ENCODE measurements at places on chromosomes 1 and 21.

- no peak for DNase-seq
Measured at GRCh38 chr1:229229137-229229720, 41.7 kb upstream of the RAB4A start.

DNA sequence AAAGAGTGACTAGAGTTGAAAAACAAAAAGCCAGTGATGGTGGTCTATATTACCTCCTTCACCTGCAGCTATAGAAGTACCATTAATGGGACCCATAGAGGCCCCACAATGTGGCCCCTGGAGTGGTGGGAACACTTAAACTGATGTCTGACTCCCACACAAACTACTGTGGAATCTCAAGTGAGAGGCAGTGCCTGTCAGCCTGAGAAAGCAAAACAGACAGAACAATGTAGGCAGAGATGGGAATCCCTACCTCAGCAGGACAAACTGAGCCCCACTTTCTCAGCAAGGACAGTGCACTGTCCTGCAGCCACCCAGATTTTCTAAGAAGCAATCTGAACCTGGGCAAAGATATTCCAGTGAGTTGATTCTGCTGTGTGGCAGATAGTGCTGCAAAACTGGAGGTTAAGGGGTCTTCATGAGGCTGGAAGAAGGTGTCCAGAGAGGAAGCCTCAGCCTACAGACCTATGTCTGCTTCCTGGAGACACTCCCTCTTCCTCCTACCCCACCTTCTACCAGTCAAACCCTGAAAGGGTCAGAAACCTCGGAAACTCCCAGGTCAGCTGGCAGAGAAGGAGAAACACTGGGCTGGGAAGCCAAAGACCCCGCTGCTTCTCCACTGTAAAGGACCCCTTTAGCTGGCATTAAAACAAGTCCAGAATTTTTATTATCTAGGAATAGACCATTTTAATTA is 228.7 kb downstream of the C1orf94 start:
- no peak for DNase-seq

GRCh38 chr1:31954607-31955283 is 16.6 kb upstream of the PTP4A2 start:
- DNase-seq = peak; percentile 68

DNA sequence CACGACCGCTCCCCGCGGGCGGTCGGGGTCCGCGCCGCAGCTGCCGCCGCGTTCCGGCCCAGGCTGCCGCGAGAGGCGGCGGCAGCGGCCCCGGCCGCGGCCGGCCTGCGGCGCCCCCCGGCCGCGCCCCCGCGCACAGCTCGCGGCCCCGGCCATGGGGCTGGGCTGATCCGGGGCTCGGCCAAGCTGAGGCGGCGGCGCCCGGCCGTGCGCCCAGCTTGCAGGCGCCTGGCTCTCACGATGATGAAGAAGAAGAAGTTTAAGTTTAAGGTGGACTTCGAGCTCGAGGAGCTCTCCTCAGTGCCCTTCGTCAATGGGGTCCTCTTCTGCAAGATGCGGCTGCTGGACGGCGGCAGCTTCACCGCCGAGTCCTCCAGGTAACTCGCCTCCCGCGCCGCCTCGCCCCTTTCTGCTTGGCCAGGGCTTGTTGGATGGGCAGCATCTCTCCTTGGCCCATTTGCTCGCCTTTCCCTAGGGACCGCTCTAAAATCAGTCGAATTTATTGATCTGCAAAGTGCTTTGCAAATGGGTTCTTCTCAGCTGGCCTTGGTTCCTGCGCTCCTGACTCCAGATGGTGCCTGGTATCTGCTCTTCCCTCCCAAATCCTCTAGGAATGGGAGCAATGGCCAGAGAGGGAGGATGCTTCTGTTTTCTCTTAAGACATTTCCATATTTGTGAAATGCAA is 431 bp downstream of the EEIG2 start:
- DNase-seq = no peak

DNA sequence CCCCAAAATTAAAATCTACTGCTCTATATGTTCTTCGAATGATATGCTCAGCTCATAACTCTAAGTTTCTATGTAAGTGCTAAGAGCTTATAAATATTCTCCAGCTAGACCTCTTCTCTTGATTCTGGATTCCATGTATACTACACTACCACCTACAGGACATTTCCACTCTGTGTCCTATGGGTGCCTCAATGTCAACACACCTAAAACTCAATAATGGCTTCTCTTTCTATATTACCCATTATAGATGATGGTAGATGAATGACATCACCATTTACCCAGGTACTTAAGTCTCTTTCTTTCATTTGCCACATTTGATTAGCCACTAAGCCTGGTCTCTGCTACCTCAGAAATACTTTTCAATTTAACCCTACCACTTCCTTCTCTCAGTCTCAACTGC is 41.3 kb downstream of the TBX19 start:
- DNase-seq = no peak

- DNase-seq = no peak
Measured at GRCh38 chr1:53559391-53559815, 100.2 kb downstream of the DMRTB1 start.

DNA sequence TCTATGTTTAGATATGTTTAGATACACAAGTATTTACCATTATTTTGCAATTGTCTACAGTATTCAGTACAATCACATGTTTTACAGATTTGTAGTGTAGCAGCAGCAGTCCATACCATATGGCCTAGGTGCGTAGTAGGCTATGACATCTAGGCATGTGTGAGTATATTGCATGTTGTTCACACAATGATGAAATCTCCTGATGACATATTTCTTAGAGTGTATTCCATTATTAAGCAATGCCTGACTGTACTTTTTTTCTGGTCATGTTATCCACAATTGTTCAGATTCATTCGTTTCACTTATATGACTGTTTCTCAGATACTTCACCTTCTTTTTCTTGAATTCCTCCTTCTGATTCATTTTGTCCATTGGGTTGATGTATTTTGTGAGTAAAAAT is 9.9 kb upstream of the BACE2 start:
- DNase-seq = no peak

Measured in pons (tissue), 1 donor.